Activated gamma-delta T cell (primary cell): ENCODE measurements at places on chromosomes 6 and 20.

DNA sequence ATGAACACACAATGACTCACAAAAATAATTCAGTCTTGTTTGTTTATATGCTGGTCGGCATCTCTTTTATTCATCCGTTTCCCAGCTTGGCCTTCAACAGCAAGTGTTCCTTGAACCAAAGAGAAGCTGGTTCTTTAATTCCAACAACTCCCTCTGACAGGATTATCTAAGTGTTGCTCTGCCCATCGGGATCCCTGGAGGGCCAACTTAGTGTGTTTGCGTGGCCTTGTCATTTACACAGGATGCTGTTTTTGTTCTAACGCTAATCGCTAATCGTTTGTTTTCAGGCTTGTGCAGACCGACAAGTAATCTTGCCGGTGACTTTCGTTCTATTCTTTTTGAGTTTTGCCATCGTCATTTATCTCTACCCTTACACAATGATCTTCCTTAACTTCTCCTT, 267.4 kb upstream of the EXOC2 start:
- DNase-seq = no peak

- DNase-seq = no peak
Measured at GRCh38 chr6:86936834-86937218, 502 bp upstream of the HTR1E start.

- DNase-seq = no peak
Measured at GRCh38 chr20:12531626-12532025, 477.1 kb upstream of the SPTLC3 start.

DNA sequence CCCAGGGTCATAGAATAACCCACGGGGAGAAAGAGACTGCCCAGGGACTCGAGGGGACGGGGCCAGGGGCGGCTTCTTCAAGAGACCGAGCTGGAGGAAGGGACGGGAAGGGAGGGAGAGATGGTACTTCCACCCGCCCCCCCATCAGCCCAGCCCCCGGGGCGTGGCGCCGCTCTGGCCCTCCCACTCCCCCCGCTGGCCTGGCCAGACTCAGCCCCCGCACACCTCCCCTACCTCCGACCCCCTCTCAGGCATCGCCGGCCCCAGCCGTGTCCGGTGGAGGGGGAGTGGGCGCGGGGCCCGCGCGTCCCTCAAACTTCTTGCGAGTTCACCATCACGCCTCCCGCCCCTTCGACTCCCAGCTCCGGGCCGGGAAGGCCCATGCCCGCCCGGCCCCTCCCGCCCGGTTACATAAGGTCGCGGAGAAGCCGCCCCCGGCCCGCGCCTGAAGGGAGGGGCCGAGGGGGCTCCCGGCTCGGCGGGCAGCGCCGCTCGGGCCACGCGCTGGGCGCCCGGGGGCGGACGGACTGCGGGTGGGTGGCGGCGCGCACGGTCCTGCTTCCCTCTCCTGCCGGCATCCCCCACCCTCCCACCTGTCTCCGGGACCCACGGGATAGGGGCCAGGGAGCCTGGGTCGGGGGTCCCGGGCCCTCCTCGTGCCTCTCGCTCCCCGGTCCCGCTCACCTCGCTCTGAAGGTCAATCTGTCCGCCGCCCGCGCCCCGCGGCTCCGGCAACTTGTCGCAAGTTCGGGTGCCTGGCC, 562 bp downstream of the TFEB start:
- DNase-seq = peak; percentile 60

DNA sequence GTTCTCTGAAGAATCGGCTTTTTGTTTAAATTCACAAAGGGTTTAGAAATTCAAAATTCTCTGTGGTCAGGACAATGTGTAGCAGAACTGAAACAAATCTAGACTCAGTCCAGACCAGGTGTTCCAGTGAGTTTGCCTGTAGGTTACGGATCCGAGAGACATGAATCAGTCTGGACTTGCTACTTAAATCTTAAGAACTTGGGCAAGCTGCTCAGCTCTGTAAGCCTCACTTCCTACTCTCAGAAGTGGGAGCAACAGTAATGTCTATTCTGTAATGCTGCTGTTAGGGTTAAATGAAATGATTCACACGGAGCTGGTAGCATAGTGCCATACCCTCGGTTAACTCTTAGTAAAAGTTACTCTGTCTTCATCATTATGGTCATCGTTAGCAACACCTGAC, 37.7 kb downstream of the HECA start:
- no peak for DNase-seq

DNA sequence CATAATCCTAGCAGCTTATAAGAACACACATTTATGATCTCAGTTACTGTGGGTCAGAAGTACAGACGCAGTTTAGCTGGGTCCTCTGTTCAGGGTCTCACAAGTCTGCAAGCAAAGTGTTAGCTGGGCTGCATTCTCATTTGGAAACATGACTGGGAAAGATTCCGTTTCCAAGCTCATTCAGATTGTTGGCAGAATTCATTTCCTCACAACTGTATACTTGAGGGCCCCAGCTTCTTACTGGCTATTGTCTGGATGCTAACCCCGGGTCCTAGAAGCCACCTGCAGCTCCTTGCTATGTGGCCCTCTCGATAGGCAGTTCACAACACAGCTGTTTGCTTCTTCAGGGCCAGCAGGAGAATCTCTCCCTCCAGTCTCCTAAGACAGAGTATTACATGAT, 13.1 kb downstream of the TCP11 start:
- DNase-seq = no peak

- no peak for DNase-seq
Measured at GRCh38 chr6:141963543-141964295, 169.0 kb upstream of the GJE1 start.

DNA sequence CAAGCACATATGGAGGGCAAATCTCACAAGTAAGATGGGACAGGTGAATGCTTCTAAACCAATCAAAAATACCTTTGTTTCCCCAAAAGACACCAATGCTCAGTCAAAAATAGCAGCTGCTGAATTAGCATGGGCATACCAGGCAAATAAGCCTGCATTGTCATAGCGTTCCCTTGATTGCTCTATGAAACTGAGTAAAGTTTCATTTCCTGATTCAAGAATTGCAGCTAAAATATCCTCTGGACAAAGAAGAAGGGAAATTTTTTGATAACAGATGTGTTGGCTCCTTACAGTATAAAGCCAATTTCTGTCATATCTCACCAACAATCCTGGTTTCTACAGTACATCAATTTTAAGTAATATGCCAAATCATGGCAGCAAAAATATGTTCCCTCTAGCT, 3.3 kb upstream of the TMEM14A start:
- no peak for DNase-seq

DNA sequence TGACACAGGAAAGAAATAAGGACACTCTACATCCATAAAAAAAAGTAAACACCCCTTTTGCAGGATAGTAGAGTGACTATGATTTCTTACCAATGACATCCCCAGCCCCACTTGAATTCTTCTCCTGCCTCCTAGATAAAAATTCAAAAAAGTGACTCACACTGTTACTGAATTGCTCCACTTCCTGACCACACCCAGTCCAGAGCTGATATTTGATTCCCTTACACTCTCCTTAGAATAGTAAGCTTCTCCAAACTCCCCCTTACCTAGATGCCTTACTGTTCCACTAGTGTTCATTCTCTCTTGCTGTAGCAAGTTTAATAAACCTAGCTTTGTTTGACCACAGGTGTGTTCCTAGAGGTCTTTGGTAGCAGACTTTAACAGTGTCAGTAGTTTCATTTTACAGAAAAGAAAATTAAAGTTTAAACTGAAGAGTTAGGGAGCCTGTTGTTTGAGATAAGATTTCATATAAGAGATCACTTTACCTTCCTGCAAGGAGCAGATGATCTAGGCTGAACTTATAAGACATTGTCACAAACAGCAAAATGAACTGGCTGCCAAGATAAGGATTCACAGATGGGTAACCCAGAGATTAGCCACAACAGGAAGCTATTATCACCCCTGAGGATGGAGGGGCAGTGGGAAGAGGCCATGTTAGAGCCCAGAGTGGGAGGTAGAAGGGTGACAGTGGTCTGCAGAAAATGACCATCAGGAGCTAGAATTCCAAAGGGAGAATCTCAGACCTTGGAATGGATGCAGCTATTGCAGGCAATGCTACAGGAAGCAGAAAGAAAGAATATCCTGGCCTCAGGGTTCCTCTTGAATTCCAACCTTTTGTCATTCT, 28.4 kb upstream of the BTN3A2 start:
- no peak for DNase-seq

DNA sequence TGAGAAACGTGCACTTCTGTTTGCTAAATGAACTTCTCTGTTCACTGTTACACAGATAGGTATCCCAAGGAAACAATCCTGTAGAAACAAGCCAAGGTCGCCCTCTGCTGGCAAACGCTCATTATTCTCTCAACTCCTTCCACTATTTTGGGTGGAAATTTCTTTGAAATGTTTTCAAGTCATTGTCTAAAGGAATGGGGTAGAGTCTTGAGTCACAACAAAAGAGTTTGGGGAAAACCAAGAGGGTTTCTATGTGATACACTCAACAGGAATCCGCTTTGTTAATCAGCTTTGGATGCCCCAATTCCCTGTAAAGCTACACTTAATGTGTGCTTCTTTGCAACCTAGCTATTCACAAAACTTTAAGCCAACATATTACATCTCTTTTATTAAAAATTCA, 4.6 kb upstream of the RAE1 start:
- no peak for DNase-seq

DNA sequence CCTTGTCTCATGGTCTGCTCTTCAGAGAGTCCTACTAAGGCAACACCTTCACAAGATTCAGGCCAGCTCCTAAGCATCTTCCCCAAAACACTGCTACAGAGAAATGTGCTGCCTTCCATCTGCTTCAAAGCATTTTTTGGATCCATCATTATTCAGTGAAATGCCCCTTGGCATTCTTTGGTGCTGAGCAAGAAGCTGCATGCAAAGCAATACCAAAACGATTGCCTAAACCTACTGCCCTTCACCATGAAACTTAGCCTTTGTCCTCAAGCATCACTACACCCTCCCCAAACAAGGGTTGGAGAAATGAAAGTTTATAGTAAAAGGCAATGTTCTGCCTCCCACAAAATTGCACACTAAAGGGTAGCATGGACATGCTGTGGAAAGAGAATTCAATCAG, 93.5 kb downstream of the SNAP25 start:
- DNase-seq = no peak

GRCh38 chr6:159966981-159967380, 1.9 kb upstream of the IGF2R start:
- no peak for DNase-seq

GRCh38 chr6:46353528-46353927, 137.7 kb downstream of the RCAN2 start:
- DNase-seq = no peak

DNA sequence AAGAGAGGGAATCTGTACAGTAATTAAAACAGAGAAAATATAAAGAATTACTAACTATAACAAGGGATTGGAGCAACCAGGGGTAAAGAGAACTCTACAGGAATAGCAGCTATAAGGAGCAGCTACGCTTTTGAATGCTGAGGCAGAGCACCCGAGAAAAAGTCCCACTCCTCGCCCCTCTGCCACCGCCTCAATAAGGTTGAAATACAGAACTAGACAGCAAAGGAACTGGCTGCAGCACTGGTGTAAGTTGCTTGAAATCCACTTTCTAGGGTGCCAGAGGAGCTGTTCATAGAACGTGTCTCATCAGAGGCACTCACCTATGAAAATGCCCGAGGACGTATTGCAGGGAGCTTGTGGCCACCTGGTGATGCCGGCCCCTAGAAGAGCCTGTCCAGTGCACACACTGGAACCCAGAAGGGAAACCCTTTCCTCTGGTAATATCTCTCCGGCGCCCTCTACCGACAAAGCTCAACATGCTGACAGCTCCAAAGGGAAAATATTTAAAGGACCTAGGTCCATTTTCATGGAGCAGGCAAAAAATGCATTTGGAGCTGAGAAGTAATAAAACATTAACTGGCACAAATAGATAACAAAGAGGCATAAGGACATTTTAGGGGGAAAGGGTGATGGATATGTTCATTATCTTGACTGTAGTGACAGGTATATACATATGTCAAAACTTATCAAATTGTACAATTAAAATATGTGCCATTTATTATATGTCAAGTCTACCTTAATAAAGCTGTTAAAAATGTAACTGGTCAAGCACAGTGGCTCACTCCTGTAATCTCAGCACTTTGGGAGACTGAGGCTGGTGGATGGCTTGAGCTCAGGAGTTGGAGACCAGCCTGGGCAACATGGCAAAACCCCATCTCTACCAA, 137.4 kb upstream of the HDAC2 start:
- DNase-seq = no peak

GRCh38 chr6:108959972-108960582, 111.9 kb downstream of the ARMC2 start:
- DNase-seq = no peak

GRCh38 chr6:16431106-16431505, 192.7 kb downstream of the GMPR start:
- DNase-seq = no peak

DNA sequence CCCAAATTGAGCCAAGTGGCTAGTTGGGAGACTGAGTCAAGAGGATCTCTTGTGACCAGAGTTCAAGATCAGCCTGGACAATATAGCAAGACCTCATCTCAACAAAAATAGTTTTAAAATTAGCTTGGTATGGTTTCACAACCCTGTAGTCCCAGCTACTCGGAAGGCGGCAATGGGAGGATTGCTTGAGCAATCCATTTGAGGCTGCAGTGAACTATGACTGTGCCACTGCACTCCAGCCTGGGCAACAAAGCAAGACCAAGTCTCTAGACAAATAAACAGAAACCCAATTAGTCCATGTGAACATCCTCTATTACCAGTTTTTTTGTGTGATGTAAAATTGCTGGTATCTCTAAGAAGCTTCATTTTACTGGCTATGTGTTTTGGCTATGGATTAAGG, 106.2 kb downstream of the TULP4 start:
- no peak for DNase-seq

GRCh38 chr6:5624256-5624655, 362.9 kb downstream of the FARS2 start:
- no peak for DNase-seq

DNA sequence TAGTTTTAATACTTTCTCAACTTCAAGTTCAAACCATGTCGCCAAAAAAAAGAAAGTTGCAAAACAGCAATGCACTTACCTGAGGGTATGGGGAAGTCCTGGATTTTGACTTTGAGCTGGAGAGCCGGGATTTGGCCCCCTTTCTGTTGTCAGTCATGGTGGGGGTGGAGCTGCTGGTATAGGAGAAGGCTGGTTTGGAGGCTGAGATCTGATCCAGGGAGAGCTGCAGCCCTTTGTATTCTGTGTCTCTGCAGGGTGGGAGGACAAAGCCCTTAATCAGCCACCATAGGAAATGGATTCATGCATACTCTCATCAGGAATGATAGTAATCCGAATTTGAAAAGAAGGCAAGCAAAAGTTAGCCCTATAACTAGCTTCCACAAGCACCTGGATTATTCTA, 44.0 kb downstream of the SIM1 start:
- DNase-seq = no peak

DNA sequence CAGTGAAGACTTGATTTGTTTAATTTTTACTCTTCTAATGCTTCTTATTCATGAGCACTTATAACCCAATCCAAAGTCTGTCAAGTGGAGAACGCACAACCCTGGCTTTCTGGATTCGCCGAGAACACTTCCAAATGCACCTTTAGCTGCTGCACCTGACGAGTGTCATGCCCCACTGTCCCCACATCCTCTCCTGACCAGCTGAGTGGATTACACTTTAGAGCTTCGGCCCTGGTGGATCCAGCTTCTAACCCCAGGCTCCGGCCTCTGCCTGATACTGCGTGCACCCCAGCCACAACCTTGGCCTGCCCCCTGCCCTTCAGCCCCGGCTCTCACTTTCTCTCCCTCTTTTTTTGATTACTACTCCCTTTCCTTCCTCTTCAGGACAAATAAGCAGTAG, 258.8 kb downstream of the TMEM242 start:
- no peak for DNase-seq
